Mesothelial cell of epicardium (in vitro differentiated cells): ENCODE measurements at places on chromosomes 1 and 21. TPM values are rescaled to one million over a fixed set of nuclear protein-coding genes. Genes with fewer than 3 reads are reported as not detected.

HFM1 gene
- total RNA-seq: 6.1 to 9.0 TPM (median 7.4 TPM) in 3 replicates

RAB25 gene
- 51.1 to 52.6 TPM (median 51.2 TPM) in 3 replicates for total RNA-seq

BEST4 gene
- 1.4 to 1.7 TPM (median 1.4 TPM) in 3 replicates for total RNA-seq

GPA33 gene
- total RNA-seq: 1.2 to 1.9 TPM (median 1.6 TPM) in 3 replicates

TTC22 gene
- total RNA-seq: 1.2 to 1.6 TPM (median 1.3 TPM) in 3 replicates

HSPA6 gene
- 0.13 to 0.38 TPM (median 0.25 TPM) in 3 replicates for total RNA-seq

ARMH1 gene
- 14.9 to 19.1 TPM (median 17.9 TPM) in 3 replicates for total RNA-seq

B4GALT2 gene
- 55.8 to 58.6 TPM (median 57.8 TPM) in 3 replicates for total RNA-seq

ITGB2 gene
- total RNA-seq: 0.61 to 1.4 TPM (median 0.74 TPM) in 3 replicates

IGSF21 gene
- total RNA-seq: not detected in 3 replicates

CACHD1 gene
- 20.8 to 24.2 TPM (median 24.1 TPM) in 3 replicates for total RNA-seq

SLC9A1 gene
- 32.5 to 34.6 TPM (median 33.9 TPM) in 3 replicates for total RNA-seq

AQP10 gene
- total RNA-seq: 0.57 to 1.00 TPM (median 0.60 TPM) in 3 replicates

CLIC6 gene
- 1.4 to 1.7 TPM (median 1.5 TPM) in 3 replicates for total RNA-seq

RIPK4 gene
- 14.7 to 16.0 TPM (median 15.7 TPM) in 3 replicates for total RNA-seq

ORC1 gene
- 4.4 to 4.7 TPM (median 4.5 TPM) in 3 replicates for total RNA-seq

YOD1 gene
- 9.6 to 10.3 TPM (median 10.1 TPM) in 3 replicates for total RNA-seq
